ENCODE measurements at places on chromosomes 3 and 15. TPM values are rescaled to one million over a fixed set of nuclear protein-coding genes. Genes with fewer than 3 reads are reported as not detected.

The LARP6 gene
- 6.0 TPM for total RNA-seq

The PATL2 gene
- not detected for total RNA-seq

The MAP6D1 gene
- total RNA-seq, result 4.2 TPM

The PRSS50 gene
- not detected for total RNA-seq

The BTD gene
- 9.2 TPM for total RNA-seq

The PPP1R14D gene
- not detected for total RNA-seq

The SLC2A2 gene
- total RNA-seq, result not detected

The WNT5A gene
- 9.6 TPM for total RNA-seq

The TNNC1 gene
- 0.23 TPM for total RNA-seq

The EXD1 gene
- not detected for total RNA-seq

The SAMD7 gene
- total RNA-seq, result not detected

The CLSTN2 gene
- total RNA-seq, result under 0.01 TPM

The CGNL1 gene
- total RNA-seq, result 0.56 TPM

The CP gene
- total RNA-seq, result 1.1 TPM

The GOLGA8G gene
- total RNA-seq, result not detected

The ESYT3 gene
- 0.28 TPM for total RNA-seq

The ATP13A4 gene
- total RNA-seq, result 4.4 TPM

The ACP3 gene
- 4.4 TPM for total RNA-seq

The UQCRC1 gene
- 452 TPM for total RNA-seq

The GP5 gene
- total RNA-seq, result not detected

The PSMA4 gene
- 291 TPM for total RNA-seq

The ADAMTS7 gene
- 1.6 TPM for total RNA-seq

The CYP8B1 gene
- not detected for total RNA-seq

The TEX55 gene
- total RNA-seq, result not detected

The EFHB gene
- 0.35 TPM for total RNA-seq

The LRRC3B gene
- total RNA-seq, result not detected

The GABRR3 gene
- total RNA-seq, result not detected

The ECE2 gene
- not detected for total RNA-seq

The SLC6A6 gene
- total RNA-seq, result 6.5 TPM

The NEK4 gene
- 7.9 TPM for total RNA-seq

The LRRC31 gene
- not detected for total RNA-seq

The ITPKA gene
- total RNA-seq, result 3.3 TPM

The GOLGA6L22 gene
- not detected for total RNA-seq

The SLC51B gene
- not detected for total RNA-seq

The DCLK3 gene
- not detected for total RNA-seq

The PLSCR2 gene
- total RNA-seq, result not detected

The SPINT1 gene
- 346 TPM for total RNA-seq

The SLC15A2 gene
- 3.0 TPM for total RNA-seq
